ENCODE measurements at places on chromosomes 16 and 17. TPM values are rescaled to one million over a fixed set of nuclear protein-coding genes. Genes with fewer than 3 reads are reported as not detected.

The NPIPB9 gene
- 1.8 TPM for total RNA-seq

The OXLD1 gene
- 57.7 TPM for total RNA-seq

The MRC2 gene
- 57.5 TPM for total RNA-seq

The SBK1 gene
- total RNA-seq: 0.13 TPM

The MRPL12 gene
- 324 TPM for total RNA-seq

The CCDC137 gene
- 58.2 TPM for total RNA-seq

The XAF1 gene
- 0.03 TPM for total RNA-seq

The OSGIN1 gene
- 39.7 TPM for total RNA-seq

The IRF8 gene
- 0.29 TPM for total RNA-seq

The CES3 gene
- total RNA-seq: 1.7 TPM

The SDK2 gene
- 0.56 TPM for total RNA-seq

The CAVIN1 gene
- 476 TPM for total RNA-seq

The TP53TG3 gene
- total RNA-seq: 0.47 TPM

The GAN gene
- 3.5 TPM for total RNA-seq

The NGFR gene
- 0.83 TPM for total RNA-seq

The TPSG1 gene
- 0.10 TPM for total RNA-seq

The DOC2B gene
- 0.54 TPM for total RNA-seq

The ITGA2B gene
- 1.4 TPM for total RNA-seq

The CDRT15 gene
- total RNA-seq: not detected

The SGCA gene
- total RNA-seq: 2.7 TPM

The CHAD gene
- total RNA-seq: not detected

The MYH2 gene
- not detected for total RNA-seq

The TMEM114 gene
- not detected for total RNA-seq

The NOL3 gene
- 51.5 TPM for total RNA-seq

The BCAR1 gene
- total RNA-seq: 76.5 TPM

The MT1E gene
- not detected for total RNA-seq

The KRT32 gene
- total RNA-seq: not detected

The SNX20 gene
- total RNA-seq: not detected

The C17orf67 gene
- total RNA-seq: 2.3 TPM

The TP53TG3B gene
- total RNA-seq: not detected

The PRSS33 gene
- total RNA-seq: not detected

The KRTAP2-1 gene
- total RNA-seq: not detected

The GJC1 gene
- total RNA-seq: 44.0 TPM

The CDR2L gene
- 44.0 TPM for total RNA-seq

The LITAF gene
- 214 TPM for total RNA-seq

The CLEC18B gene
- 0.33 TPM for total RNA-seq

The CHMP6 gene
- total RNA-seq: 35.8 TPM

The CCL16 gene
- not detected for total RNA-seq

The NEK8 gene
- 4.9 TPM for total RNA-seq
